K562 (cell line): ENCODE measurements at places on chromosomes 2 and 18. TPM values are rescaled to one million over a fixed set of nuclear protein-coding genes. Genes with fewer than 3 reads are reported as not detected.

DNA sequence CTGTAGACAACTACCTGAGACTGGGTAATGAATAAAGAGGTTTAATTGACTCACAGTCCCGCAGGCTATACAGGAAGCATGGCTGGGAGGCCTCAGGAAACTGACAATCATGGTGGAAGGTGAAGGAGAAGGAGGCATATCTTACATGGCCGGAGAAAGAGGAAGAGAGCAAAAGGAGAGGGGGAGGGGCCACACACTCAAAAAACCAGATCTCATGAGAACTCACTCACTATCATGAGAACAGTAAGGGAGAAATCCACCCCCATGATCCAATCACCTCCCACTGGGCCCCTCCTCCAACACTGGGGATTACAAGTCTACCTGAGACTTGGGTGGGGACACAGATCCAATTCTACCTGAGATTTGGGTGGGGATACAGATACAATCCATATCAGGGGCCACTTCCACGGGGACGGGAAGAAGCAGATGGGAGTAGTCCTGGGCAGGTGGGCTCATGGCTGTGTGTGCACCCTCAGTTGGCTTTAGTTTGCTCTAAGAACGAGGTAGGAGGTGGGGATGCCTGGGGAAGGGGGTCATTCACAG, 9.9 kb downstream of the MAB21L4 start:
- no peak for DNase-seq

Gene HRH4
- total RNA-seq, result not detected in 2 replicates

DNA sequence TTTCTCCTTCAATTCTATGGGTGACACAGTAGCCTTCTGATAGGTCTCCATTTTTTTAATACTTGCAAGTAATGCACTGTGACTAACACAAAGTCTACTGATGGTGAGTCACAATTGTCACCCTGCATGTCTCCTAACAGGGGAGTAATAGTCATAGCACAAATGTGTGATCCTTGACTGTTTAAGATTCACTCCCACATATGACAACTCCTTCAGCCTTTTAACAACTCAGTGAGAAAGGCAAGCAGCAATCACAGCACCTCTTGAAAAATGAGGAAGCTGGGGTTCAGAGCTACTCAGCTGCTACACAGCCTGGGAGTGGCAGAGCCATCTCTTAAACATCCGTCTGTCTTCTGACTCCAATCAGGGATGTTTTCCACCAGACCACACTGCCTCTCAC, 63.8 kb downstream of the EHD3 start:
- DNase-seq, result no peak

Gene CPS1
- total RNA-seq, result 5.0 and 6.0 TPM in 2 replicates

DNA sequence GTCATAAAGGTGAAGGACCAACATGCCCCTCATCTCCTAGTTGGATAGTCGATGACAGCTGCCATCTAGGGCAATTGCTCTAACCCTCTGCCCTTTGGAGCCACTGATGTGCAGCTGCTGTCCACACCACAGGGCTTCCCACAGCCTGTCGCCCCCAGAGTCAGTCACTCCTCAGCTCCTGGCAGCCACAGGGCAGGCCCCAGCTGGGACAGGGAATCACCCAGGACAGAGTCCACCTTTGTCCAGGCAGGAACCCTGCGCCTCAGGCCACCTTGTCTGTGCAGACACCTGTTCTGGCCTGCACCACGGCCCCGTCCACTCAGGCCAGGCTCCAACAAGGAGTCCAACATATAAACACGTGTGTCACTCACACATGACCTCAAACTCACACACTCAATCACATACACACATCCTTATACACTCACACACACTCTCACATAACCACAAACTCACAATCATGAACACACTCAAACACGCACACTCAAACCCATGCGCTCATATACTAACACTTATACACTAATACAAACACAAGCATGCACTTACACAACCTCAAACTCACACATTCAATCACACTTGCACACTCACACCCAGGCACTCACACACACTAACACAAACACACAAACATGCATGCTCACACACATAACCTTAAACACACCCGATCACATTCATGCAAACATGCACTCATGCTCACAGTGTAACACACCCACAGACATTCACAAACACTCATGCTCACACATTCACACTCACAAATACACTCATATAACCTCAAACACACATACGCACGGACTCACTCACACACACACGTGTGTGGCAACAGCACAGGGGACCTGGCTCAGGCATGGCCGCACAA, 29.7 kb downstream of the HDAC4 start:
- no peak for DNase-seq

DNA sequence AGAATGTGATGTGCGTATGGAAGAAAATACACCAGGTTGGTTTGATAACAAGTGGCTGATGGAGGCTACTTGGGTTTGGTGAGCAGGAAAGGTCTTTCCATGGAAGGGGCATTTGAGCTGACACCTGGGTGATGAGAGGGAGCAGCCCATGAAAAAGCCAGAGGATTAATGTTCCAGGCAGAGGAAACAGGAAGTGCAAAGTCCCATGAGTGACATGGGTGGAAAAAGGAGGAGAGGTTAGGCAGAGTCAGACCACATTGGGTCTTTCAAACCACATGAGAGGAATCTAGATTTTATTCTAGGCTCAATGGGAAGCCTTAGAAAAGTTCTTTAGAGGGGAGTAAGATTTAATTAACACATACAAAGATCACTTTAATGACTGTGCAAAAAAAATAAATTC, 195.7 kb downstream of the LRATD1 start:
- DNase-seq, result no peak

Gene TMEM247
- total RNA-seq, result 4.7 and 4.9 TPM in 2 replicates

Gene C18orf54
- 8.3 and 8.7 TPM in 2 replicates for total RNA-seq

DNA sequence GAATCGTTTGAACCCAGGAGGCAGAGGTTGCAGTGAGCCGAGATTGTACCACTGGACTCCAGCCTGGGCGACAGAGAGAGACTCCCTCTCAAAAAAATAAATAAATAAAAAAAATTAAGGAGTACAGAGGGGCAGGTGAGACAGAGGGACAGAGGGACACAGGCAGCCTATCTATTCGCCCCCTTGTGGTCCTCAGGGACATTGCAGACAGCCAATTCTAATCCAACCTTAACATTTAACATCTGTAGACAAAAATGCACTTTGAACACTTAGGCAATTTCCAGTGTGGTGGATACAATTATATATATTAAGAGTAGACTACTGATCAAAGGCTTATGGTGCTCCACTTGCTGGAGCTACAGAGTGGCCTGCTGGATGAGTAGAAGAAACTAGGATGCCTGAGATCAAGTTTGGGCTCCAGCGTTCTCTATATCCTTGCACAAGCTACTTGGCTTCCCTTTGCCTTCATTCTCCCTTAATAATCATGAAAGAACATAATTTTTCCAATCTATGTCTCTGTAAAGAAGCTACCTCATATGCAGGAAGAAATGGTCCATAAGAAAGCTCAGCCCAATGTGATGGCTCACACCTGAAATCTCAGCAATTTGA, 8.2 kb upstream of the SMARCAL1 start:
- peak; percentile 39 for DNase-seq

DNA sequence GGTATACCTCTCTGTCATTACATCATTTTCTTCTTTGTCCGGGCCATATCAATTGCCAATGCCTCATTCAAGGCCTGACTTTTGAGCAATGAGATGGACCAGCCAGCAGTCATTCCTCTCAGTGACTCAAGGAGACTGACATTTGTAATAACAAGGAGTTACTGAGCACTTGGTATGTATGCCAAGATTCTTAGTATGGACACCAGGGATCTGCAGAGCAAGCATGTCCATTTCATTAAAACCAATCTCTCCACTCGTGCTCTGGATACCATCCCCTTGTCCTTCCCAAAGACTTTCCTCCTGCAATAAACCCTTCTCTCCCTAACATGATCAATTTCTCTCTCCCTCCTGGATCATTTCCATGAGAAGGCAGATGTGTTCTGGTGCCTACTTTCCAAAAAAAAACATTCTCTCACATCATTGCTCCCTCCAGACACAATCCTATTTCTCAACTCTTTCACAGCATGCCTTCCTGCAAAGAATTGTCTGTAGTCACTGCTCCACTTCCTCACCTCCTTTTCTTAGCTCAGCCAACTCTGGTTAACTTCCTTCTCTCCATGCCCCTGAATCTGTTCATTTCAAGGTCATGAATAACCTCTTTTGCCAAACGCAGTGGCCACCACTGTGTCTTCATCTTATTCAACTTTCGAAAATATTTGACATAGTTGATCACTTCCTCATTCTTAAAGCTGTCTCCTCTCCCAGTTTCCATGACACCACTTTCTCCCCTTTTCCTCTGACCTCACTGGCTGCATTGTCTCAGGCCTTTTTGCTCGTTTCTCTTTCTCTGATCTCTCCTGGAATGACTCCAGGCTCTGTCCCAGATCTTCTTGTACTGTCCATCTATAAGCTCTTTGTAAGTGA, 102.8 kb upstream of the CYP1B1 start:
- no peak for DNase-seq

- no peak for DNase-seq
Observed at GRCh38 chr2:154640000-154640399, 58.5 kb upstream of the KCNJ3 start.

GRCh38 chr2:97963880-97964279, 31.9 kb downstream of the TMEM131 start:
- no peak for DNase-seq

Gene DPYSL5
- not detected in 2 replicates for total RNA-seq

Gene GAREM2
- total RNA-seq, result 11.5 and 12.4 TPM in 2 replicates

DNA sequence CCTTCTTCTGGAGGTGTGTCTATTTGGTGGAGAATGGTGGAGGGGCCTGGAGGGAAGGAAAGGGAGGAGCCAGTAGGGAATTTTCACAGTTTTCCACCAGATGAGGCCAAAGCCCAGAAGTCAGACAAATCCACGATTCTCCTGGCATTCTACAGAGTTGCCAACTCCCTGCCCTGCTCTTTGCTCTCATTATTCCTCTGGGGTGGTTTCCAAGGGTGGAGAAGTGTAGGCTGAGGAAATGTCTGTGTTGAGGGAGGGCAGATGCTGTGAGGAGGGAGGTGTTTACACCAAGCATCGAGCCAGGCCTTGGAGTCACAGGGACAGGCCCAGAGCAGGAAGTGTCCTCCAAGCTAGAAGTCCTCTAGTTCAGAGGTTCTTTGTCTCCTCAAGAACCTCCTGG, 124.1 kb upstream of the LGALSL start:
- DNase-seq, result no peak

DNA sequence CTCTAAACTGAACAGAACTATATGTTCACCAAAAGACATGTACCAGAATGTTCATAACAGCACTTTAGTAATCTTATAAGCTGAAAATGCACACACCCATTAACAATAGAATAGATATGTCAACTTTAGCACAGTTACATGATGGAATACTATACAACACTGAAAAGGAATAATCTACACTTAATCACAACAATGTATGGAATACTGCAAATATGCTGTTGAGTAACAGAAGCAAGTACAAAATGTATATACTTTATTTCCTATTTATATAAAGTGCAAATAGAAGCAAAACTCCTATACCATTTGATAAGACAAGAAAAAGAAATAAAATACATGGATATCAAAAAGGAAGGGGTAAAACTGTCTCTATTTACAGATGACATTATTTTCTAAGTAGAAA, 352.8 kb downstream of the NCKAP5 start:
- no peak for DNase-seq

GRCh38 chr2:182854375-182855105, 11.9 kb downstream of the FRZB start:
- DNase-seq, result no peak

Gene PUM2
- 53.3 and 56.7 TPM in 2 replicates for total RNA-seq

- no peak for DNase-seq
Observed at GRCh38 chr2:28552045-28552823, 56.4 kb downstream of the PLB1 start.

GRCh38 chr2:241491549-241492173, 16.7 kb downstream of the STK25 start:
- DNase-seq, result no peak

DNA sequence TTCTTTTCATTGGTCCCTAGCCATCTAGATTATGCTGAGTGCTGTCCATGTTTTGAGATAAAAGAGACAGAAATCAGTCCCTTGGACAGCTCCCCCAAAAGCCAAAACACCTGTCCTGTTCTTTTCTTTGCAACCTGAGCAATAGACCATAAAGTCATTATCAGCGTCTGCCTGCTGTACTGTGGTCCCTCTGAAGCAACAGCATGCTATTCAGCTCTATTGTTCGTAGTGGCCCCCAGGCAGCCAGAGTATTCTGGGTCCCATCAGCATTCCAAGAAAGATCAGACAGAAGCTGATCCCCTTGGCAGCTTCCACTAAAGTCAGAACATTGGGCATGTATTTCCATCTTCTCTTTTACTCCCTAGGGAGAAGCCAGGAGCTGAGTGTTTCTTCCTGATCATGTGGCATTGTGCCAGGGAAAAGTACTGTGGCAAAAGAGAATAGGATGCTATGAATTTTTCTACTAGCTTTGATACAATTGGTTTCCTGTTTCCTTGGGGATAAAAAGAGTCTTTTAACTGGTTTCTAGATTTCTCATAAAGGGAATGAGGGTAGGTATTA, 33.6 kb upstream of the ZSWIM2 start:
- DNase-seq, result no peak

GRCh38 chr2:51299370-51299769, 267.4 kb upstream of the NRXN1 start:
- DNase-seq, result no peak

- DNase-seq, result no peak
Observed at GRCh38 chr18:79452991-79453645, 57.4 kb downstream of the NFATC1 start.

Gene NOL4
- not detected in 2 replicates for total RNA-seq

Gene ALPI
- total RNA-seq, result not detected in 2 replicates

- DNase-seq, result no peak
Observed at GRCh38 chr2:64823794-64824193, 165.4 kb upstream of the SLC1A4 start.

Gene TOGARAM2
- total RNA-seq, result not detected in 2 replicates

GRCh38 chr2:233084488-233084887, 24.3 kb downstream of the INPP5D start:
- DNase-seq, result no peak

Gene NT5DC4
- 4.7 and 6.8 TPM in 2 replicates for total RNA-seq

Gene ZSCAN30
- 9.2 and 10.8 TPM in 2 replicates for total RNA-seq

Gene RASGRP3
- 1.1 and 1.2 TPM in 2 replicates for total RNA-seq

Gene REG3G
- total RNA-seq, result 0.22 TPM in 1 of 2 replicates, not detected in the other

GRCh38 chr2:128732976-128733431, 414.3 kb upstream of the HS6ST1 start:
- no peak for DNase-seq

DNA sequence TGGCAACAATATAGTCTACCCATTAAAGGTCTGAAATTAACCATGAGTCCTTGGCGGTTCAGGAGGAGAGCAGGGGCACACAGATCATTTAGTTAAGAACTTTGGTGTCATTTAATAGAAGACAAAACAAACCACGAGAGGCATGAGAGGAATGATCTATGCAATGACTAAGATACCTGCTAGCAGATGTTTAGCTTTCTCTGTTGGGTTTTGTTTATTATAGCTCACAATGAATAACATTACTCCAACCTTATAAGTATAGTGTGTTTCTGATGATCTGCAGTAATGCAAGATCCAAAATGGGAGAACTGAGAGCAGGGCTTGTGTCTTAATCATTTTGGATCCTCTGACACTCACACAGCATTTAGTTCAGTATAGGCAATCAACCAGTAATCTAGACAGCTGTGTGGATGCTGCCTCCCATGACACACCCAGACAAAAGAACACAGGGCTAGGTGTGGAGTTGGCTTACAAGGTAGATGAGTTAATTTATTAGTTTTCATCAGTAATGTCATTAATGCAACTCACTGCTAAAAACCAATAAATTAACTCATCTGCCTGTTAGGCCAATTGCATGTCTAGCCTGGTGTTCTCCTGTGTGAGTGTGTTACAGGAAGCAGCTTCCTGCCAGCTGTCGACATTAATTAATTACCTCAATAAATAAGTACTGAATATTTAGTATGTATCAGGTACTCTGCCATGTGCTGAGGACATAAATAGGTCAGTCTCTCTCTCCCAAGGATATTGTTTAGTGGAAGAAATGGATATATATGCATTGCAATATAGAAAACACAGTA, 92.3 kb downstream of the CLIP4 start:
- no peak for DNase-seq
